ENCODE measurements at places on chromosomes 4 and X. TPM values are rescaled to one million over a fixed set of nuclear protein-coding genes. Genes with fewer than 3 reads are reported as not detected.

GRCh38 chrX:7689791-7690412 lies 153.1 kb upstream of the VCX start:
- DNase-seq: no peak

The ARL9 gene
- 0.29 TPM for total RNA-seq

The TBC1D9 gene
- 12.7 TPM for total RNA-seq

GRCh38 chr4:87946766-87947165 lies 28.7 kb upstream of the SPP1 start:
- no peak for DNase-seq

DNA sequence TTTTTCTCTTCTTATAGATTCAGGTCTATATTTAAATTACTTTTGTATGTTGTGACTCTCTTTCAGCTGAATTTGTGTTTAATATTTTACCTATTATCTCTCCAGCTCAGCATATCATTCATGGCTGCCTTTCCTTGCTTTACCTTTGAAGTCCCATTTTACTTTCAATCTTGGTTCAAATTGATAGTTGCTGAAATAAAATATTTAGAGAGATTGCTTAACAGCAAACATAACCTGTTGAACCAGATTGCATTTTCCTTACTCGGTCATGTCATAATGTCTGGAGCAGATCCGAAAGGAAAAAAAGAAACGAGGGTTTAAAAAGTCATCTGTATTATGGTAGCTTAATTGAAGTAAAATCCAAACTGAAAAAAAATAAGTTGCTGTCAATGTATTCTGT lies 94.1 kb downstream of the IL1RAPL2 start:
- DNase-seq: peak; percentile 66

The MAGIX gene
- 12.5 TPM for total RNA-seq

DNA sequence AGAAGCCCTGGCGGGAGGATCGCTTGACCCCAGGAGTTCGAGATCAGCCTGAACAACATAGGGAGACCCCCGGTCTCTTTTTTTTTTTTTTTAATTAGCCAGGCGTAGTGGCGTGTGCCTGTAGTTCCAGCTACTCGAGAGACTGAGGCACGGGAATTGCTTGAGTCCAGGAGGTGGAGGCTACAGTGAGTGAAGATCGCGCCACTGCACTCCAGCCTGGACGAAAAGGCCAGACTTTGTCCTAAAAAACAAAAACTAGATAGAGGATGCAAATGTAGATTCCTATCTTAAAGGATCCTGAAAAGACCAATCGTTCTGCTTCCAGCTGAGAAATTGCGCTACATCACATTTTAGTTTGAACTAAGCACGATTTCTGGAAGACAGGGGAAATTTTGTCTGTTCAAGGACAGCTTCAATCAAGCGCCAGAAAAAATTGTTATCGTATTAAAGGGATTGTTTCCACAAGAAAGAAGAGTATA lies 627 bp upstream of the HSD17B11 start:
- no peak for DNase-seq

- DNase-seq: no peak
Observed at GRCh38 chr4:56531149-56531770, 25.7 kb downstream of the ARL9 start.

The PRPS2 gene
- 73.9 TPM for total RNA-seq

DNA sequence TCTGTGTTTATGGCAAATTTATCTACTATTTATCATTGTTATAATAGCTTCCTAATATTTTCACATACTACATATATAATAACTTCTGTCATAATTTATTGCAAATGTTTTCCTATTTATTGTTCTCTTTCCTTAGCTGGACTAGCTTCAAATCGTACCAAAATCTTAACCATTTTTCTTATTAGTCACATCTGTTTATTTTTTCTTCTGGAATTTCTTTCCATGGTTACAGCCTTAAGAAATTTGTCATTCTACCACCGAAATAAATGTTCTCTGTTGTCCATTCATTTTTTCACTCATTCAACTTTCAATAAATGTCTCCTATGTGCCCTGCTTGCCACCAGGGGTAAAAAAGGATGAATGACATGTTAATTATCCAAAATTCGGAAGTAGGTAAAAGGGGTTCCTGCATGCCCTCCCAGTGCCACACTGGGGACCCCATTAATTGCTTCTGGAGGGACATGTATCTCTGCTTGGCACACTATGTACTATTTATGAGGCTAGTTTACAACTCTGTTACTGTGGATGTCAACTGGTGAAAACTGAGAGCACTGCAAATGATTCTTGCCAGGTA lies 182.1 kb downstream of the SH3KBP1 start:
- no peak for DNase-seq

The KIAA1210 gene
- 0.07 TPM for total RNA-seq

The PAGE3 gene
- total RNA-seq: not detected

DNA sequence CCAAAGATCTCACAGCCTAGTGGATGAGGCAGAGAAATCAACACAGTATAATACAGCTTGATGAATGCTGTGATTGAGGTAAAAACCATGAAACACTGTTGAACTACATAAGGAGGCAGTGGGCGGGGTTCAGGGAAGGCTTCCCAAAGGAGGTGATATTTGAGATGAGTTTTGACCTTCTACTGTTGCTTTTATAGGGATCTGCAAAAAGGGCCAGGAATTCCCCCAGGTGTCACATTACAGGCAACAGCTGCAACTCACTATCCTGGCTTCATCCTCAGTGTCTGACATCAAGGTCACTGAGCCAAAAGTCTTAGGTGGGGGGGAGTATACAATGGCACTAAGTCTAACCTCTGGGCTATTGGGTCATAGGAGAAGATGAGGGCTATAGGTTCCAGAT lies 185.7 kb upstream of the NRK start:
- DNase-seq: peak; percentile 50
